ENCODE measurements at places on chromosomes 5 and 9. TPM values are rescaled to one million over a fixed set of nuclear protein-coding genes. Genes with fewer than 3 reads are reported as not detected.

- no peak for DNase-seq
These were observed 90.2 kb upstream of the CCDC112 start for GRCh38 chr5:115386657-115387056.

GRCh38 chr5:64074533-64074932 is 91.1 kb upstream of the RNF180 start:
- DNase-seq, result no peak

GRCh38 chr9:130029223-130029973 is 13.6 kb downstream of the FNBP1 start:
- peak; percentile 23 for DNase-seq

DNA sequence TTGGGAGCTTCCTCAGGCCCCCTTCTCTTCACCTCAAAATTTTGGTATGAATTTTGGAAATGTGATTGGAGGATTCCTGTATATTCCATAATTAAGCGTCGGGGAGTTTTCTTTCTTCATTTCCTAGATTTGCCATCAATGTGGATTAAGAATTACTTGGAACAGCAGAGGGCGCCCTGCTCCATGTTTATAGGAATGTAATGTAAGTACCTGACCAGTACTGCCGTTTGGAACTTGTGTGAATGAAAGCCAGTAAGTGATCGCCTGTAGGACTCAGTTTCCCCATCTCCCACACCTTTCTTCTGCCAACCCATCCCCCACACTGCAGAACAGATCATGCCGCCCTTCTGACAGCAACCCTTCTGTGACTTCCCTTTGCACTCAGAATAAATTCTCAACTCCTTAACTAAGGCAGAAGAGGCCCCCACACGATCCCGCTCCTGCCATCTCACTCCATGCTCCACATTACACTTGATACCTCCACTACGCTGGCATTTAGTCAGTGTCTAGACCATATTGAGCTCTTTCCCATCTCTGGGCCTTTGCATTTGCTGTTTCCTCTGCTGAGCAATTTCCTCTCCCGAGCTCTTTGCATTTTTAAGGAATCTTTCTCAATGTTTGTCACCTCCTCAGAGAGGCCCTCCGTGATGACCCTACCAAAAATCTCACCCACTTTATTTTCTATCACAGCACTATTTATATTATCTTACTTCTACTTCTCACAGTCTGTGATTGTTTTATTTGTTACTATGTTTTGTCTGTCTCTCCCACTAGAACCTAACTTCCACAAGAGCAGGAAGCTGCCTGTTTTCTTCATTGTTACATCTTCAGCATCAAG is 79.5 kb upstream of the HTR4 start:
- peak; percentile 65 for DNase-seq

DNA sequence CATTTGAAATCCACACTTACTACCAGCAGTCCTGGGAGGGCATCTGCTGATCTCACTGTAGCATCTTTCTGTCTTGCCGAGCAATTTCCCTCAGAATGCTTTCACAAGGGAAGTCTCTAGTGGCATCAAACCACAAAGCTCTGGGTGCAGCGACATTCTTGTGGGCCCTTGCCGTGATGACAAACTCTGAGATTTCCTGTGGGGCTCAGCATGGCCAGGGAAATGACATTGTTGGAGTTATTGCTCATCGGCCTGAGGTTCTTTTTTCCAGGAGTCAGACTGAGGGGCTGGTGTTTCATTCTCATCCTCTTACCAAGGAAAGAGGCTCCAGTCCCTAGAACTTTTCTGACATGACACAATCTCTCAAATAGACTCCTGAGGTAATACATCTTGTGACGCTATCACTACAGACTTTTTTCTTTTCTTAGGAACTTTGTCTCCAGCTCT is 51.4 kb downstream of the PFDN1 start:
- DNase-seq, result no peak

GRCh38 chr9:126509718-126510117 is 104.0 kb upstream of the LMX1B start:
- DNase-seq, result no peak

GRCh38 chr5:92703976-92704375 is 877.0 kb downstream of the NR2F1-AS1 start:
- no peak for DNase-seq

GRCh38 chr5:108730617-108731340 is 16.9 kb upstream of the FER start:
- no peak for DNase-seq

GRCh38 chr5:94218374-94218773 is 400.0 kb downstream of the KIAA0825 start:
- DNase-seq, result no peak

Gene FREM1
- total RNA-seq, result 0.10 TPM

Gene SLC38A9
- total RNA-seq, result 5.4 TPM

Gene PCDHGA3
- total RNA-seq, result 2.1 TPM

Measured in gastrocnemius medialis (tissue), 4 donors.